Upper lobe of left lung (tissue), 6 donors: ENCODE measurements at places on chromosomes 16 and 17. TPM values are rescaled to one million over a fixed set of nuclear protein-coding genes. Genes with fewer than 3 reads are reported as not detected.

- DNase-seq: no peak
Observed at GRCh38 chr17:27846042-27846655, 45.8 kb upstream of the NOS2 start.

DNA sequence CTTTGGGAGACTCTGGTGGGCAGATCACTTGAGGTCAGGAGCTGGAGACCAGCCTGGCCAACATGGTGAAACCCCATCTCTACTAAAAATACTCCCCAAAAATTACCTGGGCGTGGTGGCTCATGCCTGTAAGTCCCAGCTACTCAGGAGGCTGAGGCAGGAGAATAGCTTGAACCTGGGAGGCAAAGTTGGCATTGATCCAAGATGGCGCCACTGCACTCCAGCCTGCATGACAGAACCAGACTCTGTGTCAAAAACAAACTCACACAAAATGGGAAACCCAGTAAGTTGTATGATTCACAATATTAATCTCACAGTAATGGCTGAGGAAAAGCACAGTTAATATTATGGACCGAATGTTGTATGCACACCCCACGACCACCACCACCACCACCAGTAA is 24.3 kb downstream of the WSB1 start:
- no peak for DNase-seq

DLX3 gene
- not detected for total RNA-seq

GRCh38 chr17:80646328-80646727 is 101.7 kb downstream of the RPTOR start:
- DNase-seq: no peak

DNA sequence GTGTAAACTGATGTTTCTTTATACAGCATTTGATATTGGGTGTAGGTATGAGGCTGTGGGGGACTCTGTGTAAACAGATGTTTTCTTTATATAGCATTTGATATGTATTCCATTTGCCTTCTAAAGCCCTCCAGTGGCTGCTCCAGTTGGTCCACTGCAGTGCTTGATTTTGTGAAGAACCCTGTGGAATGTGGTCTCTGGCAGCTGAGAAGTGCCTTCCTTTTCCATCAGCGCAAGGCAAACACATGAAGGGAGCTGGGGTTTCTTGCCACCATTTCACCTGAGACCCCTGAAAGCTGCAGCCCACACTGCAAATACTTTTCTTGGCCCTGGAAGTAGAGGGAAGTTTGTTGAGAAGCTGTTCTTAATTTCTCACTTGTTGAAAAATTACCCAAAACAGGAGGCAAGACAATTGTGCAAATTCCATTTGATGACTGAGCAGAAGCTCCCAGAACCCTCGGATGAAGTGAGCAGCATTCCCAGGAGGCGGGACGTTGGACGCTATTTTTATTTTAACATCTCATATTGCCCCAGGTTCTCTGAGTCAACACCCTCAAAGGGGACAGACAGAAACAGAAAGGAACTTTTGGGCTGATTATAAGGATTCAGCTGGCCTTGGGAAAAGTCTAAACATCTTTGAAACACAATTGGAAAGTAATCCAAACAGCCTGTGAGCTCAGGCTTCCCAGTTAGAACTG is 158.5 kb upstream of the RPH3AL start:
- no peak for DNase-seq
